ENCODE measurements at places on chromosomes 7 and 10.

GRCh38 chr7:96401200-96401599, 79.3 kb upstream of the SLC25A13 start:
- no peak for DNase-seq

DNA sequence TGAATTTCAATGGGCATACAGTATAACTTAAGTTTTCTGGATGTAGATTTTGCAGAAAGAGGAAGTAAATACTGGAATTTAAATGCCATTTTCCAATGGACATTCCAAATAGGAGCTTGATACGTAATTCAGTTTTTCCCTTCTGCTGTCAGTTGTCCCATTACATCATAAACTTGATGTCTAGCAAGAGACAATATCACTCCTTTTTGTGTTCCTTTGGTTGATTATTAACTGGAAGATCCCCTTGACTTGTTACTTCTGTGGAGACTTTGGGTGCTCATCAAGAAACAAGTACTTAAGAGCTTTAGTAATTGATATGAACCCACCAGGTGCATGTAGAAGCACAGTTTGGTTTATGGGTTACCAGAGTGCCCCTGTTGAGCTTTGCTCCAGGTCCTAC, 116.1 kb downstream of the ST7 start:
- DNase-seq = no peak

DNA sequence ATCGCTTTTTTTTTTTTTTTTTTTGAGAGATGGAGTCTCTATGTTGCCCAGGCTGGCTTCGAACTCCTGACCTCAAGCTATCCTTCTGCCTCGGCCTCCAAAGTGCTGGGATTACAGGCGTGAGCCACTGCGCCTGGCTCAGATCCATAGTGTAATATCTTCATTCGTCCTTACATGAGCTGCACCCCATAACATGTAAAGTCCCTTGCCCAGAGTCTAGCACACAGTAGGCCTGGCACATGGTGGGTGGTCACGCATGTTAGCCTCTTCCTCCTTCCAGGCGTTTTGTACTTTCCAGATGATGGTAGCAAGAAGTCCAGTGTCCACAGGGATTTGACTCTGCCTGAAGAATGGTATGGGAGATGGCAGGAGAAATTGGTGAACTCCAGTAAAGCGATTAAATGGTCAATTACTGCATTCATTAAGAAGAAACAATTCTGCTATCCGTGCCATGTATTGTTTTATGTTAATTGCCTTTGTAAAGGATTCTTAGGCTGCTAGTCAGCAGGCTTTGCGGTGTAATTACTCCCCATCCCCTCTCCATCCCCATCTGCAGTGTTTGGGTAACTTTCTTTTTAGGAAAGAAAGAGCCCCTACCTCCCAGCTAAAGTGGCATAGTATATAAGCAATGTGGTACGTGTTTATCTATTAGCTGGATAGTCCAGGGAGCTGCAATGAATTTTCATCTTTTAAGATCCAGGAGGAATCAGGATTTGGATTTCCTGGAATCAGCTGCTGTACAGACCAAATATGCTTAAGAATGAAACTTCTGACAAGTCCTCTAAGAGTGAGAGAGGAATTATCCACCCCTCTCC, 1.2 kb downstream of the TPST1 start:
- no peak for DNase-seq

GRCh38 chr7:123022576-123022975, 27.1 kb upstream of the TAS2R16 start:
- DNase-seq = no peak

DNA sequence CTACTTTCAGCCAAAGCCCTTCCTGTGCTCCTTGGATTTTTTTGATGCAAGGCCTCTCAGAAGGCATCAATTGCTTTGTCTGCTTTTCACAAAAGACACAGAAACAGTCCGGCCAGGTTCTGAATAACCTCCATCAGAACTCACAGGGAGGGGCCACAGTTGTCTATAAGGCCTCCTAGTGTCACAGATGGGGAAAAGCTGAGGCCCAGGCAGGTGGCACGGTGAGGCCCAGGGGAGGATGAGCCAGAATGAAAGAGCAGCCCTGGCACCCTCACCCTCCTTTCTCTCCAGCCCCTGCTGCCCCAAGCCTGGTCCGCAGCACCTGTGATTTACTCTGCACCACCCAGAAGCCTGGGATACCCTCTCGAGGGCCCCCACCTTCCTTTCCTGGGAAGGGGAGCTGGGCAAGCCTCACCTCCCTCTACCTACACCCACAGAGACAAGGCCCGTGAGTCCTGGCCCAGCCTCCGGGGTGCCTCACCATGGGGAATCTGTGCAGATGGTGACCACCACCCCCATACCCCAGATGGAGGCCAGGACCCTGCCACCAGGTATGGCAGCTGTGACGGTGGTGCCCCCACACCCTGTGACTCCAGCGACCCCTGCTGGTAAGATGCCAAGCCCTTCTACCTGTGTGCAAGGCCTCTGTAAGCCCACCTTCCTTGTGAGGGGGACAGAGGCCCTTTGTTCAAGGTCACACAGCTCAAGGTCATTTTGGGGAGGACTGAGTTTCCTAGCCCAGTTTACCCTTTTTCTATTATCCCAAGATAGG, 26.2 kb upstream of the ZNF467 start:
- peak; percentile 84 for DNase-seq

- peak; percentile 84 for DNase-seq
These were observed 50.8 kb downstream of the ZRANB1 start for GRCh38 chr10:124992462-124993344.

GRCh38 chr7:55477781-55478374, 94.4 kb downstream of the VOPP1 start:
- DNase-seq = no peak

- no peak for DNase-seq
These were observed 79.8 kb downstream of the EPDR1 start for GRCh38 chr7:38000272-38000671.

DNA sequence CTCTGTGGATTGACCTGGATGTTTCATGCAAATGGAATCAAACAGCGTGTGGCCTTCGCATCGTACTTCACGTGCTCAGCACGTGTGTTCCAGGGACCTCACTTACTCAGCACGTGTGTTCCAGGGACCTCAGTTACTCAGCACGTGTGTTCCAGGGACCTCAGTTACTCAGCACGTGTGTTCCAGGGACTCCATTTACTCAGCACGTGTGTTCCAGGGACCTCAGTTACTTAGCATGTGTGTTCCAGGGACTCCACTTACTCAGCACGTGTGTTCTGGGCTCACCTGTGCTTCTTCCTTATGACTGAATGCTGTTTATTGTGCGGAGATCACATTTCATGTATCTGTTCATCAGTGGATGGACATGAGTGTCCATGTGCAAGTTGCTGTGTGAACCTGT, 22.0 kb downstream of the INPP5A start:
- no peak for DNase-seq

DNA sequence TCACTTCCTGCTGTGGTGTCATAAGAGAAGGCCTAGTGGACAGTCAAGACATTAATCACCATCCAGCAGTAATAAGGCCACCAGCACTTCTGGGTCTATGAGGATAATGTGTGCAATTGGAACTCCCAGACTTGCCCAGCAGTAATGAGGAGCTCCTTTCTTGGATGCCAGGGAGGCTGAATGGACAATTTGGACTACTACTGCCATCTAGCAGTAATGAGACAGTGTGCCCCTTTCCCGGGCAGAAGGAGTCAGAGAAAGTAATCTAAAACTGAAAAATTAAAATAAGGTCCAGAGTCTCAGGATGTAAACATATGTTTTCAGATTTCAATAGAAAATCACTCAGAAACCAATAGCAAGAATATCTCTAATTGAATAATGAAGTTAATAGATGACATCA, 400.4 kb downstream of the CDC14C start:
- DNase-seq = no peak

- DNase-seq = no peak
These were observed 58.1 kb downstream of the POLL start for GRCh38 chr10:101529725-101530553.

DNA sequence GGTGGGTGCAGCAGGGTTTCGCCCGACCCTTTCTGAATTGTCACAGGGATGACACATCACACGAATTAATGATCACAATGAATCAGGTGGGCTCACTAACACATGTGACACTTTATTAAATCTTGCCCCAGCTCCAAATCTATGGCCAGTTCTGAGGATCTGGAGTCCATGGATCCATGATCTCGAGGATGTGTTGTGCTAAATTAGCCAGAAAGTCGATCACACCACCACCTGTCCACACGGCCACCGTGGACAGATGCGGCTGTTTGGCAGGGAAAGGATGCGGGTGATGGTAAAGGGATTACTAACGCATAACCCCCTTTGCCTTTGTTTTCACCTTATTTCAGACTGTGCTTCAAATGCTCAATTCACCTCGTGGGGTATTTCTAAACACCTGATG, 96.4 kb downstream of the COBL start:
- DNase-seq = no peak

GRCh38 chr7:141558544-141559183, 7.5 kb downstream of the AGK start:
- peak; percentile 39 for DNase-seq

Measured in Karpas-422 (cell line).